ENCODE measurements at places on chromosomes 1 and 21.

GRCh38 chr1:68011657-68012375, 38.6 kb downstream of the DIRAS3 start:
- DNase-seq, result no peak

DNA sequence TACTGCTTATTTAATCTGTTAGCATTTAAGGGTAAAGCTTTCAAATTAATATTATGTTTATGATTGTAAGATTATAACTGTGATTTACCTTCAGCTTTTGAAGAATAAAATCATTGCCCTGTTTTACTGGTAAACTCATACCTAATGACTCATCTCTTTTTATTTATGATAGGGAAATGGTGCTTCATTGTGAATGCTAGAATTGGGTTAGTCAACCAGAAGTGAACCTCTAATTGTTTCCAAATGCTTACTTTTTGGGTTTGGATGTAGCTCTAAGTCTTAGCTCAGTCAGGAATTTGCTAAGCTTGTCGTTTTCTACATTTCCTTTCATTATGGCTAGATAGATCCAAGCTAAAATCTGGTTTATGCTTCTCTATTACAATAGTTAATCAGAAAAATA, 59.4 kb downstream of the SLC30A7 start:
- no peak for DNase-seq

- DNase-seq, result no peak
These were observed 147.4 kb downstream of the PDE4B start for GRCh38 chr1:65940126-65940525.

DNA sequence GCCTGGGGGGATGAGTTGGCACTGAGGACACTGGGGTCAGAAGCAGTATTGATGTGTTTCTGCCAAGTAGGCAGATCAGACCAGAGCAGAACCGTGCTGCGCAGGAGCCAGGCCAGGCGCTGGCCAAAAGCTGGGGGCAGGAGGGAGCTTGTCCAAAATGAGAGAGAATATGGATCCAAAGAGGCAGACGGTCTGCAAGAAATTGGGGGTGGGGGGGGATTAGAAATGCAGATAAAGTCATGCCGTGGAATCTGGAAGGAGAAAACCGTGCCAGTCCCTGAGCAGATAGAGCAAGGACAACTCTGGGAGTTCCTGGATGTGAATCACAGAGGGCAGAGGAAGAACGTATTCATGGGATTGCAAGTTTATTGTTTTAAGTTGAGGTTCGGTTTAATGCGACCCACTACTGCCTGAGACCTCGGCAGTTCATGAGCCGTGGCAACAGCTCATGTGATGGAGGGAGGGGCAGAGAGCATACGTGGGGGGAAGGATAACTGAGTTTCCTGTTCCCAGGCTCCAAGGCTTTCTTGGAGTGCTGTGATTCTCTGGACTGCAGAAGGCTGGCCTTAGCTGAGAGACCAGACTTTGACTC, 224.0 kb downstream of the FGGY start:
- DNase-seq, result no peak

GRCh38 chr1:11563560-11564069, 84.7 kb downstream of the DISP3 start:
- peak; percentile 38 for DNase-seq

DNA sequence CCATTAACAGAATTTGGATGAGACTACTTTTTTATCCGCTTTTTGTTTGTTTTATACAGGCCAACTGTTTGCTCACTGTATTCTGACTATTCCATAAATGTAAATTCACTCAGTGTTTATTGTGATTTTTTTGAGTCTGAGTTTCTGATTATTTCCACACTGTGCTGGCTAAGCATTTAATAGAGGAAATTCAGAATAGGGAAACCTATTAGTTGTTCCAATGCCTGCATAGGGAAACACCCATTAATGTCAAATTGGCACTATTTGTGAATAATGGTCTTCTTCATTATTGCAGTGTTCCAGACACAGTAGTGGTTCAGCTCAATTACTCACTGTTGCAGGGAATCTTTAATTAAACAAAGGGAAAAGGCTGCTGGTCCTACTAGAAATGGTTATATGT, 174.7 kb upstream of the SGIP1 start:
- DNase-seq, result no peak

GRCh38 chr1:87950369-87950768, 621.7 kb downstream of the LMO4 start:
- DNase-seq, result no peak

- DNase-seq, result no peak
These were observed 5.8 kb downstream of the IBA57 start for GRCh38 chr1:228171221-228171891.

DNA sequence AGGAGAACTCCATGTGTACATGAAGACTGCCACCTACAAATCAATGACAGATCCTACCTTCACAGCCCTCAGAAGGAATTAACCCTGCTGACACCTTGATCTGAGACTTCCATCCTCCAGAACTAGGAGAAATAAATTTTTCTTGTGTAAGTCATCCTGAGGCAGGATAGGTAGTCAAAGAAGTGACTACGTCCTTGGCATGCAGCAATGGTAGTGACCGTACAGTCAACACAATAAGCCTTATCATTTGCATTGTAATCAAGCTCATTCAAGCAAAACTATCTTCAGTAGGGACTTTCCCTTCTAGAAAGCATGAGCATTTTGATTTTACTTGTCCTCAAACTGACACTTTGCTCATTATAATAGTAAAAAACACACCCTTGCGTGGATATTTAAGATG, 64.0 kb upstream of the KCNK1 start:
- no peak for DNase-seq

DNA sequence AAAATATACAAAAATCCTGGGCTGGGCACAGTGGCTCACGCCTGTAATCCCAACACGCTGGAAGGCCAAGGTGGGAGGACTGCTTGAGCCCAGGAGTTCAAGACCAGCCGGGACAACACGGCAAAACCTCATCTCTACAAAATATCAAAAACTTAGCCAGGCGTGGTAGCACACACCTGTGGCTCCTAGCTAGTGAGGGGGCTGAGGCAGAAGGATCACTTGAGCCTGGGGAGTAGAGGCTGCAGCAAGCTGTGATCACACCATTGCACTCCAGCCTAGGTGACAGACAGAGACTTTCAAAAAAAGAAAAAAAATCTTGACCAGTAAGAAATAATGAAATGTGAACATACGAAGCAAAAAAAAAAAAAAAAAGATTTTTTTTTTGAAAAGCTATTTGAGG, 52.1 kb downstream of the ARID4B start:
- DNase-seq, result no peak
